Mesothelial cell of epicardium (in vitro differentiated cells): ENCODE measurements at places on chromosomes 5 and 9. TPM values are rescaled to one million over a fixed set of nuclear protein-coding genes. Genes with fewer than 3 reads are reported as not detected.

DNA sequence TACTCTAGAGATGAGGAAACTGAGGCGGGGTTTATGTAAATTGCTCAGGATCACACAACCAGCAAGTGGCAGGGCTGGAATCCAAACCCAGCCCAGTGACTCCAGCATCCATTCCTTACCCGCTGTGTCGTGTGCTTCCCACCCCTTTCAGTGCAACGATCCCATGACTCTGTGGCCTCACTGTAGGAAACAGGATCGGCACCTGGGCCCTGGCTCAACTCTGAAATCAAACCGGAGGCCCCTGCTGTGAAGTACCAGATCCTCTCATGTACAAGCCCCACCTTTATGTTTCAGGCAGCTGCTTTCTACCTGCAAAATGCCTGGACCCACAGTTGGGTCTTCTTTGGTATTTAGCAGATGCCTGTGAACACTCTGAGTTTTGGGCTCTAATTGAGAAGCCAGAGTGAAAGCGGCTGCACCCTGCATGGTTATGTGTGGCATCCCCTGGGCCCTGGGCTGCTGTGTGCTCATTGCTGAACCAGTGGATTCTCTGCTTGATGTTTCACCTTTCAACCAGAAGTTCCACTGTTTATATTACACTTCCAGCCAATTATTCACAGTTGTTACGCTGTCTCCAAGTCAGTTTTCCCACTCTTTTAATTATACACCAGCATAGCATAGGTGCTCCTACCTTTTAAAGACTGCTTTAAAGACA lies 36.7 kb downstream of the ABLIM3 start:
- no peak for DNase-seq

DNA sequence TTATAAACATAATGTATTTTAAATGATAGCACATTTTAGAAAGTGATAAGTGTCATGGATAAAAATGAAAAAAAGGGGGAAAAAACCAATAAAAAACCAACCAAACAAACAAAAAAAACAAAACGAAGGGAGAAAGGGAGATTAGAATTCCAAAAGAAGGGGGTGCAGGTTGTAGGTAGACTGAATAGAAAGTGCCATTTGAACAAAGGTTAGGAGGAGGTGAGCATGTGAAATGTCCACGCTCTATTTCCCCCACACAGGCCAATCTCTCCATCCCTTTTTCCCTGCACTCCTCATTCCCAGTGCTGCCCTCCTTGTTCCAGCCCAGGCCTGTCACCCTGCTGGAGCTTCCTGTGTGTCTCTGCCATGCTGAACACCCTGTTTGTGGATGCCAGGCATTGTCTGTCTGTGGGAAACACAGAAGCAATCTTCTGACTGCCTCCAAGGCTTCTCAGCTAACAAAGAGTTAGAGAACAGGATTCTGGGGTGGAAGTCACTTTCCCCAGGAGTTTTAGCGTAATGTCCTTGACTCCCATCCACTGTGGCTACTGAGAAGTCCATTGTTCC lies 138.8 kb downstream of the ADAMTS16 start:
- no peak for DNase-seq

DNA sequence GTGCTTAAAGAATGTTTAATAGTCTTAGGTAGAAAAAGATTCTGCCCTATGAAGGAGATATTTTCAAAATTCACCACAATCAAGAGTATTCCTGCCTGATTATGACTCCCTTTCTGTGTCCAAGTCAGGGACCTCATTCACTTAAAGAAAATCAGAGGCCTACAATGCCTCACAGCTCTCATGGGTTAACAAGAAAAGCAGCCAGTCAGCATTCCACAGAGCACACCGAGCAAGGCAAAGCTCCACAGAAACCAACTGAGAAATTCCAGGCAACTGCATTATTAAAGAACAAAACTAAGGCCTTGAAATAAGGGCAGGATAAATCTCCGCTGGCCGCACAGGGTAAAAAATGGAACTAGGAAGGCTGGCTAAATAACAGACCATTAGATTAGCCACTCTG lies 161.1 kb downstream of the TARS1 start:
- no peak for DNase-seq

DNA sequence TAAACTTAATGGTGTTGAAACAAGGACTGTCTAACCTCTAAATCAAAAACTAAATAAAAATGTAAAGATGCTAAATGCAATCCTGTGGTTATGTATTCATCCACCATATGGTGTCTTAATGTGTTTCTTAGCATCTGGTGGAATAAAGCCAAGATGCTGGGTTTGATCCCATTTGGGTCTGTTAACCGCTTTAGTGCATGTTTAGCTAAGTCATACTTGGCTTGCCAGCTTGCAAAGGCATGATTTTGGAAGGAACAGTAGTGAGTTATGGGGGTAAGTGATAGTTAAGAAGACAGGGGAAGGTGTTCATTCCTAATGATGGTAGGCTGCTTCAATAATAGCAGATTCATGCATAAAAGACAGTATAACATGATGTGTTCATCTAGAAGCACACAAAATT lies 139.0 kb upstream of the SLC27A6 start:
- no peak for DNase-seq

DNA sequence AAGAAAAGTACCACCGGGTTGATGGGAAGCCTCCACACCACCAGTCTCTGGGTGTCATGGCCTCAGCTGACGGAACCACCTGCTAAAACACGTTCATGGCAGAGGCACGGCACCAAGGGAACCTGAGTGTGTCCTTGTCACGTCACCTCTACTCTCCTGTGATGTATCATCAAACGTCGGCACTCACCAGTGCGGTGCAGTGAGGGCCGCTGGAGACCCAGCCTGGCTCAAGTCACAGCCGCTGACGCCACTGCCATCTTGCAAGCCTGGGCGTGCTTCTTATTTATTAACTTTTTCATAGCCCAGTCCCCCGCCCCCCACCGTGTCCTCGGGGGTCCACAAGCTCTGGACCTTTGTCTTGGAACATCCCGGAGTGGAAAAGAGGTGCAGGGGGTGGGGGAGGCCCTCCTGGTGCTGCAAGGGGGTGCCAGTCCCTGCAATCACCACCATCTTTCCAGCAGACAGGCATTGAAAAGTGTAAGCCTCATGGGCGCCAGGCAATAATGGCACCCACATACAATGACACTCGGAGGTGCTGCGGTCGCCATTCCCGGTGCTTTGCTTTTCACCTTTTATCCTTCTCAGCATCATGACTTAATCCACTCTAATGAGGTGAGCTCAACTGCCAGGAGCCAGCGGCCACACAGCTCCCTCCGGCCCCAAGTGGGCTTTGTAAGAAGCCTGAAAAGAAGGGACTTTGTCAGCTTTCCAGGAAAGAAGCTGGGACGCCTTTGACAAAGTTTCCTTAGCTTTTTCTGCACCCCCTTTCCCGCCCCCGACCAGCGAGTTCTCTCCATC lies 202.3 kb upstream of the IRX1 start:
- DNase-seq: no peak

DNA sequence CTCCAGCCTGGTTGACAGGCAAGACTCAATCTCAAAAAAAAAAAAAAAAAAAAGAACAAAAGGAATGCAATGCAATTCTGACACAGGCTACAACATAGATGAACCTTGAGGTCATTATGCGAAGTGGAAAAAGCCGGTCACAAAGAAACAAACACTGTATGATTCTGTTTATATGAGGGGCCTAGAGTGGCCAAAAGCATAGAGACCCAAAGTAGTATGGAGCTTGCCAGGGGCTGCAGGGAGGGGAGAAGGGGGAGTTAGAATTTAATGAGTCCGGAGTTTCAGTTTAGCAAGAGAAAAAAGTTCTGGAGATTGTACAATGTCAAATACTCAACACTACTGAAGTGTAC lies 33.2 kb upstream of the ASS1 start:
- no peak for DNase-seq

GRCh38 chr5:82205005-82205404 lies 73.1 kb downstream of the RPS23 start:
- DNase-seq: no peak

DNA sequence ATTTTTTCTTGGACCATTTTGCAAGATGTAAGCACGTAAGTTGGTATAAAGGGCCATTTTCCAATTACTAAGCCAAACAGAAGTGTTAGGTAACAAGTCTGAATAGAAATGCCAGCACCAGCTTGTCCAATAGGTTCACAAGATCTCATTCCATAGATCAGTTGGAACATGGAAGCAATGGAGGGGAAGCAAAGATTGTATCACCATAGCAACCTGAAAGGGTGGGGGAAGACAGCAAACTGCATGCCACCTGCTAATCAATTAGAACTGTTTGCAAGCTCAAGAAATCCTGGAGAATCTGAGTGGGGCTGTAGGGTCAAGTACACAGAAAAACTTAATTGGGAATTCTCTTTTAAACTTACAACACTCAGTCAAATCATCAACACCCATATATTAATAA lies 264.9 kb upstream of the EFNA5 start:
- DNase-seq: no peak

DNA sequence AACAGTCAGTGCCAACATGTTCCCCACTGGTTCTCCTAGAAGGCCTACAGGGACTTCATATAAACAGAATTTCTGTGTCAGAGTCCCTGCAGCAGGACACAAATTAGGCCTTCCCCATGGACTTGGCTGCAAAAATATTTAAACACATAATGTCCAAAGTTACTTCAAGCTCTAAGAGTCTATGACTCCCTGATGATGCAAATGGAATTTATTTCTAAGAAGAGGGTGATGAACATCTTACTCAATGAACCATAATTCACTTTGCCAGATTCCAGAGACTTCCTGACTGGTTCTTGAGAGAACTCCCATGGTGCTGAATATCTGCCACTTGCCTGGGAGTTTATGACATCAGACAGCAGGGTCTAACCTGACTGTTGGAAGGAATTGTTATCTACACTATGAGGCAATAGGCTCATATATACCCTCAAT lies 32.7 kb upstream of the ADRA1B start:
- no peak for DNase-seq

DNA sequence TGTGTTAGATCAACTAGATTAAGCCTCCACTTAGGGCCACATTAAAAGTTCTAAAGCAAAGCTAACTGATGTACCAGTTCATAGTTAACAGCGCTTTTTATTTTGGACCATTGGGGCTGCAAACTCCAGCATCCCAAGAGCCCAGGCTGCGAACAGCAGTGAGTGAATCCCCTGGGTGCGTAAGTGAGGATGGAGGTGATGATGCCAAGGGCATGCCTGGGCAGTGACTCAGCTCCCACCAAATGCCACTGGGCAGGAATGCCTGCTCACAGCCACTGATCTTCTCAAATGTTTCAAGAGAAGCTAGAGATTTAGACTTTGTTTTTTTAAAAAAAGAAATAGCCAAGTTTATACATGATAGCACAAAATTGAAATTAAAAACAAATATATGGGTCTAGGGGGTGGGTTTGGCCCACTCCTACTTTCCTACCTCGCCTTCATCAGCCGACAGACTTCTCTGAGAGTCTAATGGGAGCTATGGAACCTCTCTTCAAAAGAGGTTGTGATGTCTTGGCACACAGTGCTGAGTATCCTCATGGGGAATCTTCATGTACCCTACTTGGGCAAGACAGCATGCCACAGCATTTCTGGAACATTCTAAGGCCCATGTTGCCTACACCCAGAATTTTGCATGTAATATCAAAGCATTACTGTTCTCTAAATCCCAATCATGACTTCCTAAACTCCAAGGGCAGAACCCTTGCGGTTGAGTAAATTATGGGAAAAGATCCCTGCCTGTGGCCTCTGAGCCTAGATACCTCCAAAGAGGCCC lies 398.1 kb downstream of the EBF1 start:
- DNase-seq: no peak

DNA sequence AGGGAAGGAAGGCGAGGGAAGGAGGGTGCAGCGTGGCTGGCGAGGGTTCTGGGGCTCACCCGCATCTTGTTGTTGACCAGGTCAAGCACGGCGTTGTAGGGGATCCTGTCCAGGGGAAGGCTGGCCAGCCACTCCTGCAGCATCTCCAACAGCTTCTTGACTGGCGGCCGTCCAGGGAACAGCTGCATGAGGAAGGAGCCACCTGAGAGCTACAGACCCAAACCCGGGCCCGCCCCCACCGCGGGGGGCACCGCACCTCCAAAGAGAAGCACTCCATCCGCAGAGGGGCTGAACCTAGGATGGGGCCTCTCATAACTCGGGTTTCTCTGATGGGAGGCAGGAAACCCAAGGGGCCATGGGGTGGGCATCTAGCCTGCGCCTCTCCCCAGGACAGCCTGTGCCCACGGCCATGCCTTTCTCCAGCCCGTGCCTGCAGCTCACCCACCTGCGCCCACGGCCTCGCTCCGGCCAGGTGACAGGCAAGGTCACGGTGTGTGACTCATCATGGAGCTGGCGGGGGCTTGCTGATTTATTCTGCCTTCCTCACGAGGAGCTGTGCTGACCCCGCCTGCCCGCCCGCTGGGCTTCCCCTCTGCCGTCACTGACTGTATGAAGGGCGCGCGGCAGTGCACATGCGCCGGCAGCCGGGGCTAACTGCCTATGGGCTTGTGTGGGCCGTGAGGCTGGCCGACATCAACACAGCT lies 11.8 kb upstream of the LHX3 start:
- DNase-seq: no peak

DNA sequence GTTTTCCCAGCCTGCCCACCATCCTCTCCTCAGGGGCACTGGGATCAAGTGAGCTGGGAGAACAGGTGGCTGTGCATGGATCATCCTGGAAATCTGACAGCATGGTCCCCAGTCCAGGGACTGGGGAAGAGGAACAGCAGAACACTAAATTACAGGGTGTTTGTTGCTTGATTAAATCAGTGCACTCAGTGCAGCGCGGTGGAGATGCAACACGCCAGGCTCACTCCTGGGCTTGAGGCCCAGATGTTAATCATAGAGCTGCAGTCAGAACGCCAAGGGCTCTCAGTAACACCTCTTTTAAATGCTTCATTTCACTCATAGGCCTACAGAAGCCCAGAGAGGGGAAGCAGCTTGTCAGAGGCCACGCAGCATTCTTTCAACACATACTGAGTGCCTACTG lies 14.2 kb upstream of the LARP1 start:
- no peak for DNase-seq

DNA sequence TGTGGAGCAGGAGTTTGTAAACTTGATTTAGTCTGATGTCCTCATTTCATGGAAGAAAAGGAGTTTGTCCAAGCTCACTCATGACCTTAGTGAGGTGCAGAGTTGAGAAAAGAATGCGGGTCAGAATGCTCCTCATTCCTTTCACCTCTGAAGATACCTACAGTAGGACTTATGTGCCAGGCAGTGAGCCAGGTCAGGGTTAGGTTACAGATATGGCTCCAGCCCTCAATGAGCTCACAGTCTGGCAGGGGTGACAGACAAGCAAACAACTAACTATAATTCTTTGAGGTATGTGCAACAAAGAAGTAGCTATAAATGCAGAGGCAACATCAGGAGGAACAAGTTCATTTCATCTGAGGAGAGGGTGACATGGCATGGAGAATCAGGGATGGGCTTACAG lies 102.5 kb downstream of the SPATA31D1 start:
- no peak for DNase-seq

GRCh38 chr5:94469894-94470329 lies 148.5 kb downstream of the KIAA0825 start:
- DNase-seq: no peak

The MEIKIN gene
- not detected in 3 replicates for total RNA-seq

The SAXO1 gene
- 0.13 to 0.43 TPM (median 0.38 TPM) in 3 replicates for total RNA-seq
